ENCODE measurements at places on chromosomes 1 and 21.

GRCh38 chr1:193009501-193009900, 49.7 kb downstream of the UCHL5 start:
- no peak for DNase-seq

- DNase-seq, result no peak
These were observed 55.5 kb upstream of the ESRRG start for GRCh38 chr1:216778737-216779136.

- no peak for DNase-seq
These were observed 213.0 kb downstream of the BRINP2 start for GRCh38 chr1:177383715-177384114.

DNA sequence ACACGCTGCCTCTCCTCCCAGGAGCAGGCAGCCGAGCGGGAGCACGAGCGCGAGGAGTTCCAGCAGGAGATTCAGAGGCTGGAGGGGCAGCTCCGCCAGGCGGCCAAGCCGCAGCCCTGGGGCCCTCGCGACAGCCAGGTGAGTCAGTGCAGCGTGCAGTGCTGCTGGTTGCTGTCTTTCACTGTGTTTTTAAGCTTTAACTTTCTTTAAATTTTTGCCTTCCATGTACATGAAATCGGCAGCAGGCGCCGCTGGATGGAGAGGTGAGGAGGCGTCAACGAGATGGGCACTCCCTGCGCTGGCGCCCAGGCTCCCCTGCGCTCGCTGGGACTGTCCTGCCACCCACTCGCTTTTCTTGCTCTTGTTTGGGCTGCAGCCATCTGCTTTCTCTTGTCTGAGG, 60.7 kb upstream of the DIP2A start:
- DNase-seq, result no peak

DNA sequence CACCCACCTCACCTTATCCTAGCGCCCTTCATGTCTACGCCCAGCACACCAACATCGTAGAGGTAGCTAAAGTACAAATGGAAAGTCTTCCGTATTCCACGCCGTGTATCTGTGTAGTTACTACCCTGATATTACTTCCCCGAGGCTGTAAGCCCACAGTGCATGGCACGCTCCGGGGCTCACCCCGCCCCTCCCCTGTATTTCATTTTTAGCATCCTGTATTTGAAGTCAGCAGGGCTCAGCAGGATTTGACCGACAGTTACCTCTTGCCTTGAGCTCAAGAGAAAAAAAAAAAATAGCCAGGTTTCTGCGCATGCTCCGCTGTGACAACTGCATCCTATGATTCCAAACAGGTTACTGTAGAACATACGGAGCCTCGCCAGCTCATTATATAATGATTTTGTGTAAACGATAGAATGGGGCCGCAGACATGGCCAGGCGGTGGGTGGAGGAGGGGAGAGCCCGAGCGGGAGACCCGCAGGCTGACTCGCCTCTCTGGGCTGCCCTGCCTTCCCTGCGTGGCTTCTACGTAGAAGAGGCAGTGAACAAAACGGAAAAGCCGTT, 1.3 kb downstream of the ABCG1 start:
- DNase-seq, result peak; percentile 58

- no peak for DNase-seq
These were observed 55.4 kb downstream of the LAMC2 start for GRCh38 chr1:183241471-183241870.

DNA sequence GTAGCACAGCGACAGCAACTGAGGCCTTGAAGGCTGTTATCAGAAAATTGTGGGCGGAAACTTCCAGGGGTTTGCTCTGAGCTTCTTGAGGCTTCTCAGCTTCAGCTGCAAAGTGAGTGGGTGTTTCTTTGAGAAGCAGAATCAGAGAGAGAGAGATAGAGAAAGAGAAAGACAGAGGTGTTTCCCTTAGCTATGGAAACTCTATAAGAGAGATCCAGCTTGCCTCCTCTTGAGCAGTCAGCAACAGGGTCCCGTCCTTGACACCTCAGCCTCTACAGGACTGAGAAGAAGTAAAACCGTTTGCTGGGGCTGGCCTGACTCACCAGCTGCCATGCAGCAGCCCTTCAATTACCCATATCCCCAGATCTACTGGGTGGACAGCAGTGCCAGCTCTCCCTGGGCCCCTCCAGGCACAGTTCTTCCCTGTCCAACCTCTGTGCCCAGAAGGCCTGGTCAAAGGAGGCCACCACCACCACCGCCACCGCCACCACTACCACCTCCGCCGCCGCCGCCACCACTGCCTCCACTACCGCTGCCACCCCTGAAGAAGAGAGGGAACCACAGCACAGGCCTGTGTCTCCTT, at the start of gene FASLG:
Gene FASLG (plus strand): TSS at position 233 of the 583 bp plus-strand sequence. CDS start 99 bp downstream, at position 332.
- DNase-seq, result peak; percentile 57

- no peak for DNase-seq
These were observed 1.4 kb downstream of the FAM76A start for GRCh38 chr1:27727126-27727525.

DNA sequence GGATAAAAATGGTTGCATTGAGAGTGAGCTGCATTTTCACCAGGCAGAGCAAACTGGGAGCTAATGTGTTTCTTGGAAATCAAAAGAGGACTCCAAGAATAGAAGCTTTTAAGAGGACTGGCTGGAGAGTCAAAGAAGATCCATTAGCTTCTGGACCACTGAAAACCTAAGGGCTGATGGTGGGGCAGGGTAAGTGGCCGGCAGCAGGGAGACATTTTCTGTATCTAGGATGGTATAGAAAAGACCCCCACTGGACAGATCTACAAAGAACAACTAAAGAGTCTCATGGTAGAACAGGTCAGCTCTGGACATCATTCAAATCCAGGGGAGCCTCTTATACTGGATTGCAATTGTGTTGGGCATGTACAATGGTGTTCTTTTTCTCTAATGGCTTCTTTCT, 262.3 kb downstream of the PTGER3 start:
- DNase-seq, result no peak

DNA sequence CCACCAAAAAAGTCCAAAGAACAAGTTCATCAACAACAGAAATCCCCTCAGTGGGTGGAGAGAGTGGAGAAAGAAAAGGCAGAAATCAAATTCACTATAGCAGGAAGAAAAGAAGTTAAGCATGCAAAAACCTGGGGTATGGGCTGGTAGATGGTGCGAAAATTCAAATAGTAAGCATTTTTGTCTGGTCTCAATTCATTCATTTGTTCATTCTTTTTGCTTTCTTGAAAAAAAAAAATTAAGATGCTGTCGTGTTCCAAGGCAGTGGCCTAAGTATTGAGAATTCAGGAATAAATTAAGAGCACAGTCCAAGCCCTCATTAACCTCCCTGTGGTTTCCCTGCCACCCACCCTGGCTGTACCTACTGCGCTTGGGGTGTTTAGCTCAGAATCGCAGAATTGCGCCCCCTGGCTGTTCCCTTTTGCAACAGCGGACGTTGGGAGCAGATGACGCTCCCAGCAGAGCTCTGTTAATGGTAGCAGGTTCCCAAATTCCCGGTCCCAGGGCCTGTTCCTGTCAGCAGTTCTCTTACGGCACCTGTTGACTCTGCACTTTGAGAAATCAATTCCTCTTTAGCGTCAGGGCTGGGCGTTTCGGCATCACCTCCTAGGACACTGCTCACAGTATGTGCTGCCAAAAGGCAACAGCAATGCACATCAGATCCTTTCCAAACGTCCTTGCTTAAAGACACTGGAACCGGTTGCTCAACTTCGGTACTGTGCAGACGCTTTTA, 34.0 kb upstream of the SSX2IP start:
- peak; percentile 60 for DNase-seq

DNA sequence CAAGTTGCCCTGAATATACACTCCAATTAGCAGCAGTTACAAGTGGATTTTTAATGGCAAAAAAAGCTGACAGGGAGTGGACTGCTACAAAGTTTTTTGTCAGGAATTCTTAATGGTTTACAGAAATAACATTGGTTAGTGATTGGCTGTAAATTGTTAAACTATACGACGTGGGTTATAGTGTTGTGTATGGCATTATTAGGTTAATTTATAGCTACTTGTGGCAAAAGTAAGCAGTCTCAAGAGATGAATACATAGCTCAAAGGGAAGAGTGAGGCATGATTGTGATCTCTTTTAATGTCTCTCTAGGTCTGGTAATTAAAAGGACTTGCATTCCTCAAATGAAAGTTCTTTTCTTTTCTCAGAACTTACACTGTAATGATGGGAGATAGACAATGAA, 75.8 kb upstream of the CD1D start:
- no peak for DNase-seq

GRCh38 chr1:42784946-42785693, at the start of gene TMEM269:
Gene TMEM269 (plus strand): TSS chr1:42784991. CDS start chr1:42789894, 4,903 bp downstream.
- DNase-seq, result peak; percentile 44

- no peak for DNase-seq
These were observed 133.0 kb upstream of the HMCN1 start for GRCh38 chr1:185601189-185601588.

DNA sequence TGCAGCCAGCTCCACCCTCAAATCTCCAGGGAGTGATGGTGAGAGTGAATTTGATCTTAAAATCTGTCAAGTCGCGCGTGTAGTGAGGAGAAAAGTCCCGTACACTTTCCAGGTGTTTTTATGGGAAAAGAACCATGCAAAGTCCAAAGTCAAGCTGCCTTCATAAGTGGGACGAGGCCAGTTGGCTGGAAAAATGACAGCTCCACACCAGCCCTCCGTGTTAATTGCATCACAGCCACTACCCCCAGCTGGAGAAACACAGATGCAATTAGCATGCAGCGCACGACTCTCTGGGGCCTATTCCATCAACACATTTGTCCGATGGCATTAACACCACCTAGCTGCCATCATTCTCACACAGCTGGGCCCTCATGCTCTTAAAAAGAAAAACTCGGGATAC, 68.4 kb downstream of the KLHDC7A start:
- no peak for DNase-seq

DNA sequence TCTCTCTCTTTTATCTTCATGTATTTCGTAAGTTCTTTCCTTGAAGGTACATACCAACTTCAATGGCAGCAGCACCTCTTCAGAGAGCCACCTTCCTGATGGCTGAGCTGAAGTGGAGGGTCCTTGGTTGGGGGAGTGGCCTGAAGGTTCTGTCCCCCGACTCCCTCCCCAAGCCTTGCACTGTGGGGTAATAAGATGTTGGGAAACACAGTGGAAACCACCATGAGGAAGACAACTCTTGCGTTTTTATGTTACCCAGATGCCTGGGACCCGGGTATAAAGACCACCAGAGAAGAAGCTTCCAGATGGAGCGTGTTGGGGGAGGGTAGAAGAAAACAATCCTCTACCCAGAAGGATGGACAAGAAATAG, 794 bp downstream of the KRTAP12-3 start:
- no peak for DNase-seq

DNA sequence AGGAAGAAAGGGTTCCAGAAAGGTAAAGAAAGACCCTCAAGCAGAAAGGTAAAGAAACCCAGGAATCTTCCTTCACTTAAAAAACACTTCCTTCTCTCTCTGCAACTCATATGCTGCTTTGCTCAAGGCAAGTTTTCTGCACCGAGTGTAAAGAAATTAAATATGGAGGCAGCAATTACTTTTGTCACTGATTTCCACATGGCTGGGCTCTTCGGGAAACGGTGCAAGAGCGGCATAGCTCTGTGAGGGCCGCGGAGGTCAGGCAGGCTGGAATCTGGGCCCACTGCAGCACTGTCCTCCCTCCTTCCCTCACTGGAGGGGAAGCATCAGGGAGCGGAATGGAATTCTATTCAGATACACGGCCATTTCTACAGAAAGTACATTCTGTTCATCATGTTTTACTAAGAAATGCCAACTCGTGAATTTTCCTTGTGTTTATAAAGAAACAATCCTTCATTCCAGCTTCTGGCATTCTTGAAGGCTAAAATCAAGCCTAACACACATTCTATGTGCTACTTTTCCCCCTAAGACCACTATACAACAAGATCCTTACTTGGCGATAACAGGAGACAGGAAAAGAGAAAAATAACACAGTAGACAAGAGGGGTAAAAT, 212.2 kb downstream of the SIPA1L2 start:
- no peak for DNase-seq

- no peak for DNase-seq
These were observed 93.2 kb upstream of the AJAP1 start for GRCh38 chr1:4561205-4561604.

DNA sequence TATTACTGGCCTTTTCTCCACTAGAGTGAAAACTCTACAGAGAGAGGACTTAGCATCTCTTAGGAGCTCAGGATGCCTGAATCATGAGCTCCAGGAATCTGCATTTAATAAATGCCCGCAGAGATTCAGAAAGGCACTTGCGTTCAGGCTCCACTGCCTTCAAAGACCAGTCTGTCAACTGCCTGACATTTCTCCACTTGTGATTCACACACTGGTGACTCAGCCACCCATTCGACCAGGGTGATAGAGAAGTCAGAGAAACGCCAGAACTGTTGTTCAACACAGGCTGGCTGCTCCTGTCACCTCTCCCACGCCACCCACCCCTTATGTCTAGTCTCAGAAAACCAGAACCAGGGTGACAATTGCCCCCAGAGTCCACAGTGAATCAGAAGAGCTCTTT, 26.9 kb upstream of the LBR start:
- DNase-seq, result peak; percentile 78

DNA sequence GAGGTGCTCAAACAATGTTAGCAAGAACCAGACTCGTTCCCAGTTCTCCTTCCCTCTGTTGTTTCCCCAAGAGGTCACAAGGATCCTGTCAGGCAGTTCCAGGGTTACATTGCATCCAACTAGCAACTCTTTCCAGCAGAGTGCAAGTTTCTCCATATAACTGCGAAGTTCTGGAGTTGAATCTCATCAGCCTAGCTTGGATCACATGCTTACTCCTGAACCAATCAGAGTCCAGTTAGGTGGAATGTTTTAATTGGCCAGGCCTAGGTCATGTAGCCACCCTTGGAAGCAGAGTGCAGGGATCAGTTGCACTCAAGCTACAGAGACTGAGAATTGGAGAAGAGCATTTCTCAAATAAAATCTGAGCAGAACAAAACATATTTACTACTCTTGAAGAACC, 15.9 kb upstream of the PIK3R3 start:
- DNase-seq, result no peak

GRCh38 chr1:91596474-91596873, 95.8 kb downstream of the CDC7 start:
- DNase-seq, result no peak

GRCh38 chr21:31128234-31128633, 90.0 kb upstream of the KRTAP19-8 start:
- DNase-seq, result no peak

- no peak for DNase-seq
These were observed 181.2 kb downstream of the CACNA1E start for GRCh38 chr1:181664543-181664942.

GRCh38 chr1:49251019-49251784, 474.5 kb upstream of the BEND5 start:
- DNase-seq, result no peak

GRCh38 chr1:201790261-201790660, 38.7 kb upstream of the IPO9 start:
- DNase-seq, result no peak

DNA sequence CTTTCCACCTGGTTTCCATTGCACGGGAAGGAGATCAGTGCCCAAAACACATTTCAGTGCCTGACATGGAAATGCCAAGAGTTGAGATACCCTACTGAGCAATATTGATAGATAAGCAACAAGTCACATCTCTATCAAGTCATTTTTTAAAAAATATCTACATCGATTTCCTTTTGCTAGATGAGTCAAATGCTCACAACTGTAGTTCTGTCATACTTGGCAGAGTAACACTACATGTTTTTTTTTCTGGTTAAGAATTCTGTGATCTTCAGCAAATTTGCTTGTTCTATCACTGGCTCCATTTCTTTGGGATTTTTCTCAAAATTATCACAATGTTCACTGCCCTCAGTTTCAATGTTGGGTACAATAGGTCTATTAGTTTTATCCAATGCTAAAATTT, 145.4 kb downstream of the ZC3H11B start:
- DNase-seq, result no peak

Data from activated CD8-positive, alpha-beta memory T cell treated with anti-CD3 and anti-CD28 coated beads, Interleukin-2, amount 50 U/mL, for 4 hours (primary cell).